RCC 7860 (cell line): ENCODE measurements at places on chromosomes 1 and 21.
A peak's percentile ranks its signal among the peaks of the same experiment; 100 is the strongest.

GRCh38 chr1:207672522-207673130 lies 27.7 kb downstream of the CR1L start:
- DNase-seq, result peak; percentile 15

DNA sequence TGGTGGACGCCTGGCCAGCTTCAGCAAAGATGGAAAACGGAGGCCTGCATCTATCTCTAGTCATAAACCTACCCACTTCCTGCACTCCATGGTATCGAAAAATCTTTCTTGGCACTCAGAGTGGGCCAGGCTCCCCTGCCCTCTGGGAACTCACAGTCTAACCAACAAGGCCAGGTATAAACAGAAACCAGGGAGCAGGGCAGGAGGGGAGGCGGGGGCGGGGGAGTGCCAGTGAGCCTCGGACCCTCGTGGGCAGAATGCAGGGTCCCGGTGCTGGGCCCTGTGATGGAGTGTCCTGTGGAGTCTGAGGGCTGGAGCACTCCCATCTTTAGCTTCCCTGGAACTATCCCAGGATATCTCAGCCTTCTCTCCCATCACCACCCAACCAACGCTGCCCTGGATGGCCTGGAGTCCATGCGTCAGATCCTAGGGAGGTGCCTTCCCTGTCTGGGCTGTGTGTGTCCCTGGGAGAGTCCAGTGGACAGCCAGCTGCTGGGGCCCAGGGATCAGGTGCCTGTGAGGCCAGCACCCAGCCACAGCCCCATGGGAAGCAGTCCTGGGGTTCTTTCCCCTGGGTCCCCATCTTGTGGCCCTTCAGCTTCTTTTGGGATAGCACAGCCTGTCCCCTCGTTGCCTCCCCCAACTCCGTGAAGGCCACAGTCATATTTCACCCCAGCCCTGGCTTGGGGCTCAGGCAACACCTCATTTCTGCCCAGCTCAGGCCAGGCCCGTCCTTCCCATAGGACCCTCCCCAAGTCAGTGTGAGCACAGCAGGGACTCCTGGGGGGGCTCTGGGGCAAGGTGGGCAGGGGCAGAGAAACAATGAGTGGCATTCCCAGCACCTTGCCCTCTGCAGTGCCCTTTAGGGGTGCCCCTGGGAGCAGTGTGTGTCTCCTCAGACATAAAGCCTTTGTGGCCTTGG lies 1.1 kb upstream of the EPS8L3 start:
- DNase-seq, result no peak

DNA sequence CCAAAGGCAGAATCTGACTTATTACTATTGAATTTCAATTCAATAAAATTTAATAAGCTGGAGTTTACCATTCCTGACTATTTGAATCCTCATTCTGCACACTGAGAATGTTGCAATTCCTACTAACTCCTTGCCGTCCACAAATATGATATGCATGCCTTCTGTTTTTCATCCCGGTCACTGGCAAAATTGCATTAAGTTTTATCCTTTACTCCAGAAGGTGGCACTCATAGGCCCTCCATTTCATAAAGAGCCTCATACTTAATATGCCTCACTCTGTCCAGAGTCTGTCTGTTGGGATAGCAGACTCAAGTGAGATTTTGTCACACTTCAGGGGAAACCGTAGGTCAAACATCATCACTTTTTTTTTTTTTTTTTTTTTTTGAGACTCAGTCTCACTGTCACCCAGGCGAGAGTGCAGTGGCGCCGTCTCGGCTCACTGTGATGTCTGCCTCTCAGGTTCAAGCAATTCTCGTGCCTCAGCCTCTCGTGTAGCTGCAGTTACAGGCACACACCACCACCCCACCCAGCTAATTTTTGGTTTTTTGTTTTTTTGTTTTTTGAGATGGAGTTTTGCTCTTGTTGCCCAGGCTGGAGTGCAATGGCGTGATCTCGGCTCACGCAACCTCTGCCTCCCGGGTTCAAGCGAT lies 27.3 kb downstream of the F11R start:
- peak; percentile 11 for DNase-seq

DNA sequence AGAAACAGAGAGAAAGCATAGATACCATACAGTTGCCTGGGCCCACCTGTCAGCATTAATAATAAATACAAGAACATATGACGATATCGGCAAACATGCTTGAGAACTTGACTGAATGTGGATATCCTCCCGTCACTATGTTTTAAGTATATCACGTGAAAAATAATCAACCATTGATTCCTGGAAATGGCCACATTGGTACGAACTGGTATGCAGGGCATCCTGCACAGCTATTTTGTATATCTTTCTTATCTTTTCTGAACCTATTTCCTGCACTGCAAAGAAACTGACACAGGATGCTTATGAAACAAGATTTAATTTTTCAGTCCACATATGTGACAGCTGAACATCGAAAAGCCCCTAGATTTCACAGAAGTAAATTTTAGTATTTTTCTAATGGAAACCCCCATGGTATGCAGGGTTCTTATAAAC lies 22.8 kb upstream of the RGS1 start:
- no peak for DNase-seq
